ENCODE measurements at places on chromosomes 12 and 14. TPM values are rescaled to one million over a fixed set of nuclear protein-coding genes. Genes with fewer than 3 reads are reported as not detected.

KCNMB4 gene
- total RNA-seq: 1.1 TPM

OR4E2 gene
- total RNA-seq: not detected

OASL gene
- total RNA-seq: 1.3 TPM

SIRT4 gene
- 1.4 TPM for total RNA-seq

STYK1 gene
- 0.12 TPM for total RNA-seq

MIP gene
- not detected for total RNA-seq

MMP19 gene
- 4.2 TPM for total RNA-seq

RHOJ gene
- total RNA-seq: 1.1 TPM

RHEBL1 gene
- 8.0 TPM for total RNA-seq

PLEKHG3 gene
- 12.3 TPM for total RNA-seq

DNA sequence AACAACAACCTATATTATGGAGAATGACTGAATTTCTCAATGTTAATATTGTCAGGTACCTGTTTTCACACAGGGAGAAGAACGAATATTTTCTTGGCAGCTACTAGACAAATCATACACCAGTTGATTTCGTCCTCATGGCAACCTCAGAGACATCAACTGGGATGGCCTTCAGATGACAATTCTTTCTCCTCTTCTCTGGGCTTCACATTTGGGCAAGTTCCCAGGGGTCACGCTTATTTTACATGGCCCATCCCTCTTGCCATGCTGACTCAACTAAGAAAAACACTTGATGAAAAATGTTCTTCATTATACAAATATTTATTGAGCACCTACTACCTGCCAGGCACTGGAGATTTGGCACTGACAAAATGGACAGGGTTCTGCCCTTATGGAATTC, 29.0 kb downstream of the PPP1R13B start:
- DNase-seq: no peak

GRCh38 chr14:90406384-90406798, 9.6 kb downstream of the CALM1 start:
- DNase-seq: no peak

DNA sequence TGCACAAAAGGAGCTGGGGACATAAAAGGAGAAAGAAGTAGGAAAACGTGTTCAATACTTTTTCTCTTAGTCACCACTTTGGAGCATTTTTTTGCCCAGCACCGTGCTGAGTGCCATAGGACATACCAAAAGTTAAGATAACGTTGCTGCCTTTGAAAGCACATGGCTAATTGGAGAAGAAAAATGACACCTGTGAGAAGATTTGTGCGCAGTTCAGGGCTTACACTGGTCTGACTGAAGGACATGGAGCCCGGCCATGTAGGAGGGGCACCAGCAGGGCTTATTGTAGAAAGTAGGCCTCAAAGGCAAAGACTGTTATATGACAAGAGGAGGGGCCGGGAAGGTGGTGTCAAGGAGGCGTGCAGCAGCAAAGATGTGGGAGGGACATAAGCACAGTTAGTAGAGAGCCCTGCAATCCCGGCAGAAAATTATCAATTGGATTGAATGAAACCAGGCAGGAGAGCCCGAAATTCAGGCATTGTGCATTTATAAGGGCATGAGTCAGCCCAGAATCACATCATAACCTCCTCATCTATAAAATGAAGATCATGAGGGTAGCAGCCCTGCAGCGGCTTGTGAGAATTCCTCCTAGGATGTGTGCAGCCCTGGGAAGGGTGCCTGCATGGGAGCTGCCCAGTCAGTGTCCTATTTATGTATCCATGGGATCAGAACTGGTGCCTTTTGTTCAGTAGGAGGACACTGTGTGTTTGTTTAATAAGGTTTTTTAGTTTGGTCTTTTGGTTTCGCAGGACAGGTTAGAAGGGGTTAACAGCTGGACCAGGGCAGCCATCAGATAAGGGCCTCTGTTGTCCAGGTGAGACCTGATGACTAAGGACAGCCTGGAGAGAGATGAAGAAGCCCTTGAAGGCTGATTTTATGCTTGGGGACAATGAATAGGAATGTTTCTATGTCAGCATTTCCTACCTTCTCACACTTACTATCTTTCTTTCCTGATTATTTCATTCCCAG, 122.4 kb downstream of the GPR135 start:
- peak; percentile 38 for DNase-seq

GRCh38 chr14:92224358-92224954, 98.5 kb upstream of the SLC24A4 start:
- peak; percentile 4 for DNase-seq

DNA sequence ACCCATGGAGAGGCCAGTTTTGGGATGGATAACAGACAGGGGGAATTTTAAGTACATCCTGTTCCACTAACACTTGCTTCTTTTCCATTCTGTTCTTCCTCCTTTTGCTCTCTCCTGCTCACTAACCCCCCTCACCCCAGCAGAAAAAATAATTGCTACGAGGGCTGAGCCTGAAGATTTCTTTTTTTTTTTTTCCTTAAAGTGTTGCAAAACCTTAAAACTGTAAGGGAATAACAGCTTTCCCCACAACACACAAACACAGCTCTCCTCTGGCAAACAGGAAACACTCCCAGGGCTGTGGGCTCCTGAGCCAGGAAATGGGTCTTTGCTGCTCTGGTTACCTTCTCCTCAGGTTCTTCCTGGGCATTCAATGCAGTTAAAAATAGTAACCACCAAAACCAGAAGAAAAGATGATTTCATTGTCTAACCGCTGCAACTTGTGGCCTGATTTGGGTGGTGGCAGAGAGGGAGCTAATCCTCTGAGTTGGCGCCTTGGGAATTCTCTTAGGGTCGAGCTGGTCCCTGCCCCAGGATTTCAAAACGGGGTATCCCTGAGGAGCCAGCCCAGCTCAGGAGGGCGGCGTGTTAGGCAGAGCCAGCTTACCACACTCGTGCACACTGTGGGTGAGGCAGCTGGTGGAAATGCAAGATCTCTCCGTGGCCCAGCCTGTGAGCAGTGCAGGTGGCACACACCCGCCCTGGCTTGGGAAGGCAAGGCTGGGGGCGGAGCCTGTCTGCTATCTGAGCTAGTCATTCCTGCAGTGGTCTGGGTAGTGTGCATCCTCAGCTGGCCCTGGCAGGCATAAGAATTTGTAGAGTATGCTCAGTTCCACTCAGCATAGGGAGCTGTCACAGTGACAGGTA, 17.1 kb upstream of the EMP1 start:
- DNase-seq: peak; percentile 73

DNA sequence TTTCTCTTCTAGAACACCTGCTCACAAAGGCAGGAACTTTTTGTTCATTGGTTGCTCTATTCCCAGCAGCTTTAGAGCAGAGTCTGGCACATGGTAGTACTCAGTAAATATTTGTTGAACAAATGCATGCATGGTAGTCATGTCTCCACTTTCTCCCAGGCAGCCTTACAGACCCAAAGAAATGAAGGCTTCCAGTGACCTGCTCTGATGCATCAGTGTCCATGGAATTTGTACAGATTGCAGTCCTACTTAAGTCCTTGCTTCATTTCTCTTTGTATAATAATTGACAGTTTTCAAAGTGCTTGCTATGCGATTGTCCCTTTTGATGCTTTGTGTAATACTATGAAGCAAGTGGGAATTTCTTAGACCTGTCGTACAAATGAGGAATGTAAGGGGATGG, 119.6 kb downstream of the DERA start:
- no peak for DNase-seq

GRCh38 chr14:91902336-91902735, 35.0 kb upstream of the TC2N start:
- no peak for DNase-seq

- no peak for DNase-seq
Observed at GRCh38 chr14:45947830-45948229, 694.8 kb upstream of the MIS18BP1 start.

DNA sequence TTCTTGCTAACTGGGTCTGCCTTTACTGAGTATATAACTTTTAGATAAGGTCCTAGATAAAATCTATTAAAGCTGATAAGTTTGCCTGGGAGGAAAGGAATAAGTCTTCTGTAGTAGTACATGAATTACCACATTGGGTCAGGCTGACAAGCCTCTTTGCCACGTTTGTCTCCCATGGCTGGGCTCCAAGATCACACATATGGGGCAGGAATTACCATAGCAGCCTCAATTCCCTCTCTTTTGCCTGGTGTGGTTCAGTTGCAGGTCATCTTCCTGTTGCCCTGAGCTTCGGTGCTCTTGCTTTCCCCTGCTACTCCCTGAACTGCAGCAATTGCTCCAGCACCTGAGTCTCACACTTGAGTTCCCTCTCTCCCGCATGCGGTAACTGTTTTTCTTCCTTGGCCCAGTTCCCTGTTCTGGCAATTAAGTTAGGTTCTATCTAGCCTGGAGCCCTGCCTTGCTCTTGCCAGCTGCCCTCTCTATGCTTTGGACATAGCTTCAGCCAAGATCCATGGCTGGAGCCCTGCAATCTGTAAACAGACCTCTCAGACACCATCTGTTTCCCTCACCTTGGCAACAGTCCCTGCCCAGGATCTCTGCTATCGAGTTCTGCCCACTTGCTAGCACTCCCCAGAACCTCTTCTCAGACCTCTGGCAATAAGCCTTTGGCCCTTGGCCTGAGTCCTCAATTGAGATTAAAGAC, 5.8 kb upstream of the GLT8D2 start:
- DNase-seq: no peak

DNA sequence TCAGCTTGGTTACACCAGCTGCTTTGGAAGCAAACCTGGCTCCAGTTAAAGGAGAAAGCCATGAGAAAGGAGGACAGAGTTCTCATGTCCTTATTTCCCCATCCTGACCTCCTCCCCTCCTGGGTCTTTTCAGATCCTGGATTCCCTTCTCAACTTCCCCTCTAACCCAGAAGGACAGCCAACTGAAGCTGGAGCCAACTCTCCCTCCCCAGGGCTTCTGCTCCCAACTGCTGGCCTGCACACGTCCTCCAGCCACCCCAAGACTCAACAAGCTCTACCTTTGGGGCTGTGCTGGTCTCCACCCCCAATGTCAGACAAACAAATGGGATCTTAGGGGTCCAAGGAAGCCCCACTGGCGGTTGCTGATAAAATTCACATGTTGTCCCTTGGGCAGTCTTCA, 651.1 kb upstream of the TBX3 start:
- DNase-seq: no peak

DNA sequence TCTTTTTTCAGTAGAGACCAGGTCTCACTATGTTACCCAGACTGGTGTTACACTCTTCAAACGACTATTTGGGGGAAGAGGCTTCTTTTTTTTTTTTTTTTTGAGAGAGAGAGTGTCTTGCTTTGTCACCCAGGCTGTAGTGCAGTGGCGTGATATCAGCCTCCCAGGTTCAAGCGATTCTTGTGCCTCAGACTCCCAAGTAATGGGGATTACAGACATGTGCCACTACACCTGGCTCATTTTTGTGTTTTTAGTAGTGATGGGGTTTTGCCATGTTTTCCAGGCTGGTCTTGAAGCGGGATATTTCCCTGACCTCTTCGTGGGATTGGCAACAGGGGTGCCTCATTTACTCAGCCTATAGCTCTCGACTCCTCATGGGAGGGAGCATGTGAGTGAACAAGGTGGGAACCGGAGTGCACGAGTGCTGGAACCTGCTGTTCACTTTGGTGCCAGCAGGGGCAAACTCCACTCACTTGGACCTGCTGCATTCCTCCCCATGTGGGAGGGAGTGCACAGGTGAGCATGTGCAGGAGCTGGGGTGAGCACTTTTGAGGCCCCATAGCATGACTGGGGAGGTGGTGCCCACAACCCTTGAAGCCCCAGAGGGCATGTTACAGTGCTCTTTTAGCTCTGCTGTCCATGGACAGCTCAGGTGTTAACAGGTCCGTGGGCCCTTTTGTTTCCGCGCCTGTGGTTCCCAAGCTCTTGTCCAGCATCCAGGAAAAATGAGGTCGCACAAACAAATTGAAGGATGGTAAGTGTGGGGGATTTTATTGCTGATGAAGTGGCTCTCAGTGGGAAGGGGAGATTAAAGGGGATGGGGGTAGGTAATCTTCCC, 79.1 kb upstream of the HECTD1 start:
- DNase-seq: no peak

DNA sequence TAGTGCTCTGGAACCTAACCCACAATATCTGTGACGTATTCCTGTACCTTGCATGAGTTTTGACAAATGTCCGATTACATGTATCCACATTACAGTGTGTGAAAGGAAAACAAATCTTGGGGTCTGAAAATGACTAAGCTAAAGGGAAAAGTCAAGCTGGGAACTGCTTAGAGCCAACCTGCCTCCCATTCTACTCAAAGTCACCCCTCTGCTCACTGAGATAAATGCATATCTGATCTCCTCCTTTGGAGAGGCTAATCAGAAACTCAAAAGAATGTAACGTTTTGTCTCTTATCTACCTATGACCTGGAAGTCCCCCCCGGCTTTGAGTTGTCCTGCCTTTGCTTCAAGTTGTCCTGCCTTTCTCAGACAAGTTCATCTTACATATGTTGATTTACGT, 34.0 kb upstream of the KIF21A start:
- no peak for DNase-seq

DNA sequence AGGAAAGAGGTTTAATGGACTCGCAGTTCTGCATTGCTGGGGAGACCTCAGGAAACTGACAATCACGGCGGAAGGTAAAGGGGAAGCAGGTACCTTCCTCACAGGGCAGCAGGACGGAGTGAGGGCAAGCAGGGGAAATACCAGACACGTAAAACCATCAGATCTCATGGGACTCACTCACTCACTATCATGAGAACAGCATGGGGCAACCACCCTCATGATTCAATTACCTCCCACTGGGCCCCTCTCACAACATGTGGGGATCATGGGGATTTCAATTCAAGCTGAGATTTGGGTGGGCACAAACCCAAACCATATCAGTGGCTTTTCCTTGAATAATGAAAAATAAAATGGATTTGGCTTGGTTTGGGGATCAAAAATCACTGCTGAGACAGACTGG, 380.5 kb downstream of the VRK1 start:
- no peak for DNase-seq

GRCh38 chr14:68079941-68080697, 260.5 kb downstream of the RAD51B start:
- no peak for DNase-seq

DNA sequence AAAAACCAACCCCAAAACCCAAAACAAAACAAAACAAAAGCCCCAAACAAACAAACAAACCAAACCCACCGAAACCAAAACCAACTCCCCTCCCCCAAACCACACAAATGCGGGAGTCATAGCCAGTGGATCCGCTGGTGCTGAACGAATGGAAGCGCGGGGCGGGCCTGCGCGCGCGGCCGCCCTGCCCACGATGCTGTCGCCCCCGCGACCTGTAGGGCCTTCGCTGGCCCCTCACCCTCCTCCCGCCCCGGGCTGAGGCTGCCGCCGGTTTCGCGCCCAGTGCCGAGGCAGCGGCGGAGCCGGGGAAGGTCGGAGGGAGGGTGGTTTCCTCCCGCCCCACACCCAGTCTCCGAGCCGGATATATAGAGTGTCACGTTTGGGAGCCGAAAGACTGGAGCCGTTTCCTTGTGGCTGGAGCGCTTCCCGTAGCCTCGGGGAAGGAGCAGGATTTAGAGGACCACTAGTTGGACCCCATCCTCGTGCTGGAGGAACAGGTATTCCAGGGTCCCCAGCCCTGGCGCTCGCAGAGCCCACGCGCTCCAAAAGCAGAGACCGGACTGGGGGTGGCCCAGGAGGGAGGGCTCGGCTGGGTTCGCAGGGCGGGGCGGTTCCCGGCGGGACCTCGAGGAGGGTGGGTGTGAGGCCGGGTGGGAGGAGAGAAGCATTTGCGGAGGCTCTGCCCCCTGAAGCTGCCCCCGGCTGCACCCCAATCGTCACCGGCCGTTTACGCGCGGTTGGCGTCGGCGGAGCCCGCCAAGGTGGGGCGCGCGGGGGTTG, at the start of gene FAR2:
Gene FAR2 (plus strand): TSS at position 368 of the 780 bp plus-strand sequence. CDS start 121,172 bp downstream, outside the sequence.
- peak; percentile 34 for DNase-seq

GRCh38 chr12:101117842-101118241, 92.2 kb downstream of the SLC5A8 start:
- no peak for DNase-seq

- DNase-seq: no peak
Observed at GRCh38 chr14:47302121-47302520, 373.3 kb downstream of the MDGA2 start.
